SK-MEL-5 (cell line): ENCODE measurements at places on chromosomes 2 and 18.

GRCh38 chr2:33436083-33436482 is 40.4 kb upstream of the RASGRP3 start:
- DNase-seq, result no peak

DNA sequence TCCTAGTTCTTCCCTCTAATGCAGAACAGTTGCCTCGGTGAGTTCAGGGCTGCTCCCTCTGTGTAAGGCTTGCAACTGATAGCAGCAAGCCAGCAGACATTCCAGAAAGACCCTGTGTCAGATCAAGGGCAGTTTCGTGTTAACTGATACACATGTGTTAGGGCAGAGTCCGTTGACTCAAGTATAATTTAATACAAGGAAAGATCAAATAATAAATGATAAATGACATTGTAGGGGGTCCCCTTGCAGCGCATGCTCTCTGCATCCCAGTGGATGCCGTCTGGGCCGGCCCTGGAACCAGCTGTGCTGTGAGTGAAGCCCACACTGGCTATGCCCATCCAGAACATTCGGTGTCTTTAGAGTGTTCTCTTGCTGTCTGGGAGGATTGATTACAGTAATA is 180.3 kb downstream of the AGAP1 start:
- DNase-seq, result no peak

DNA sequence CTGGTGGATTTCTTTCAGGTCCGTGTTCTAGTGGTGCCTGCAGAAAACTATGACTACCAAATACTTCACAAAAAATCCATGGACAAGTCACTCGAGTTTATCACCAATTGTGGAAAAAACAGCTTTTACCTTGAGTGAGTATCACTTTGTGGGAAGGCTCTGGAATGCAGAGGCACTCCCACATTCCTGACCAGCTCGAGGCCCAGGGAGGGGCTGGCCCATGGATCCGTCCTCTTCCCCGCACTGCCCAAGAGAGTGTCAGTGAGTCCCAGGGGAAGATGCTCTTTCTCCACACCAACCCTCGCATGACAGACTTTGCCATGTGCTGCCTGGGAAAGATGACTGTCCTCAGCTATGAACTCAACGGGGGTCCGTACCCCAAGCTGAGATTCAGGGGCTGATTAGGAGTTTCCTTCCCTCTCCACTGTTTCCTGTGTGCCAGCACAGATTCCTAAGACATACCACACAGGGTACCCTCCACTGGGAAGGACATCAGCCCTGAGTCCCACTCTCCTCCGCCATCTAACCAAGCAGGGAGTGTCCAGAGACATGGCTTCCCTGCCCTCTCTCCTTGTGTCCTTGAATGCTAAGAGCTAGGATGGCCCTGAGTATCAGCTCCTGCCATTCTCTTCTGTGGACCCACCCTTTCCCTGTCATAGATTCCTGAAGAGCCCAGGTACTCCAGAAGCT is 155.9 kb downstream of the LAMA3 start:
- DNase-seq, result no peak

DNA sequence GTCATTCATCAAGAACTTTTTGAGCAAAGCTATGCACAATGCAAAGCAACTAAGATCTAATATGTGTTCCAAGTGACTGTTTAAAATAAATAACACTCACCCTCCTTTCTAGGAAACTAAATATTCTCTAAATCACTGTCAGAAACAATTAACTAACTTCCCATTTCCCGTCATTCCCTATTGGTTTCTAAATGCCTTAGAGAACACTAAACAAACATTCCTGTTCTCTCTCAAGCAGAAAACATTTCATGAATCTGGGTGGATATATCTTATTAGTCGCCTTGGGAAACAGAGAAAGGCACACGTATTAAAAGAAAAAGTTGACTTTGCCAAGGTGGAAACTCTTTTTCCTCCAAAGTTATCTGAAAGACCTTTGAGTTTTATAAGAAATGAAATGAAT is 735.2 kb downstream of the MBD2 start:
- DNase-seq, result no peak

DNA sequence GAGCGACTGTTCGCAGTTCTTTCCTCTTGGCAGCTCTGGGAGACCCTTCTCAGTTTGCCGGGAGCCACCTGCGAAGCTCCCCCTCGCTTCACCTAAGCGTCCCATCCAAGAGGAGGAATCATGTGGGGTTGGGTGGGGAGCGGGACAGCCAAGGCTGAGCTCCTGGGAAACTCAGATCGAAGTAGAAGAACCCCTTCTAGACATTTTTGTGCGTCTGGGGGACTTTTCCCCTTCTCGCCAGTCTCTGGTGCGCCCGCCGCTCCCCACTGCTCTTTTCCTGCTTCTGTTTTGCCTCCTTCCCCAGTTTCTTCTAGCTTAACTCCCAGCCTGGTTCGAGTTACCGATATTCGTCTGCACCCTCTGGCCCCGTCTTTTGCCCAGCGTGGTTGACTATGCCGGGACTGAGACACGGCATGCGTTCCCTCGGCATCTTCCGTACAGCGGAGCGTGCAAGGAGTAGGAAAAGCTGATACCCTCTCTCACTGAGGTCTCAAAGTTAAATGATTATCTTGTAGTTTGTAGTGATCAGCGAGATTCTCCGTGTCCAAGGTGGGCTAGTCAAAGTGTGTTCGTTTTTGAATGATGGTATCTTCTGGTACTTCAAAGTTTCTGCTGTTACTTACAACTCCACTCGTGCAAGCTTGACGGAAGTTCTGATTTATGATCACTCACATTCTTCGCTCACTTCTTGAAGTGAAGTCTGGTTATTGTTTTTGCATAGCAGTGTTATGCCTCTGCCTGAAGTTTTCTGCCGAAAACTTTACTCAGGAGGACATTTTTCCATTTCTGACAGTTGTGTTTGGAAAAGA is 664 bp downstream of the CAMKMT start:
- peak; percentile 47 for DNase-seq

GRCh38 chr2:234986876-234987720 is 35.3 kb downstream of the SH3BP4 start:
- no peak for DNase-seq

GRCh38 chr2:96528006-96528699 is 8.4 kb upstream of the ARID5A start:
- no peak for DNase-seq

DNA sequence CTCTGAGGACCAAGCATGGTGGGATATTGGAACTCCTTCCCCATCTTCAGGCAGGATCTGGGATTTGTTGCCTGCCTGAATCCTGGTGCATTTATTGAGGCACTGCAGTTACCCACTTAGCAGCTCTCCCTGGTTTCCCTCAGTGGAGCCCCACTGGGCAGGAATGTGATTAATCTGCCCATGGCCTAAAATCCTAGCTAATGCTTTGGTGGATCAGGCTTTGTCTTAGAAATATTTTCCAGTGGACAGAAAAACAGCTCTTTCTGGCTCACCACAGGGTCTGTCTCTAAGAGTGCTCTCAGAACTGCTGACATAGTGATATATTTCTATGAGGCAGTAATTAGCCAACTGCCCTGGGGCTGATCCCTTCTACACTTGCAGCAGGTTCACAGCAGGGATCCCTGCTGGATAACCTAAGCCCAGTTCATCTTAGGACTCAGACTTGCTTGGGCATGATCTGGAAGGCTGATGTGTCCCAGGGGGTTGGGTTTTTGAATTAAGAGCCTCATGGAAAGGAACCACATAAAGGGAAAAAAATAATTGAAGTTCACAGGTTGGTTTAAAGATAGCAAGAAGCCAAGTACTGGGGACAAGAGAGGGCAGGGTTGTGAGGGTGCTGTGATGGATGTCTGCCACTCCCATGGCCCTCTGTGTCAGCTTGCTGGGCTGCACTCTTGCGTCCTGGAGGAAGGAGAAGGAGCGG is 44.3 kb upstream of the ZDBF2 start:
- DNase-seq, result no peak

DNA sequence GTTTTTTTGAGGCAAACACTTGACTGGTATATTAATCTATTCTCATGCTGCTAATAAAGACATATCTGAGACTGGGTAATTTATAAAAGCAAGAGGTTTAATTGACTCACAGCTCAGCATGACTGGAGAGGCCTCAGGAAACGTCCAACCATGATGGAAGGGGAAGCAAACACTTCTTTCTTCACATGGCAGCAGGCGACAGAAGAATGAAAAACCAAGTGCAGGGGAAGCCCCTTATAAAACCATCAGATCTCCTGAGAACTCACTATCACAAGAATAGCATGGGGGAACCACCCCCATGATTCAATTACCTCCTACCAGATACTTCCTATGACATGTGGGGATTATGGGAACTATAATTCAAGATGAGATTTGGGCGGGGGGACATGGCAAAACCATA is 136.2 kb upstream of the MAPRE2 start:
- no peak for DNase-seq

DNA sequence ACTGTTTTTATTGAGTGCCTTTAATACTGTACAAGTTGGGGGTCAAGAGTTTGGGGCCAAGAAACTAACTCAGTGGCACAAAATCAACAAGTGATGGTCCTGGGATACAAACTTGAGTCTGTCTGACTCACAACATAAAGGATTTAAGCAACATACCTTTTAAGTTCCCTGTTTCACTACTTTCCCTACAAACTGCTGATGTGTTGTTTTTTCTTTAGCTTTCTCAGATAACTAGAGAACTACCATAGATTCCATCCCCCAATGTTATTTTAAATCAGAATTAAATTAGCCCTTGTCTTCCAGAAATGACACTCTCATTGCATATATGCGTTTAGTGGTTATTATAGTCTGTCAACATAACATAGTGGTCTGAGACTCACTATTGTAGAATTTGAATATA is 58.1 kb upstream of the TTC21B start:
- no peak for DNase-seq

- no peak for DNase-seq
Measured at GRCh38 chr2:160114020-160114419, 51.6 kb upstream of the PLA2R1 start.
